CD4-positive, alpha-beta T cell treated with Interleukin-12 subunit alpha and Interleukin-12 subunit beta, for 1 hour (primary cell): ENCODE measurements at places on chromosomes 7 and 10.
A peak's percentile ranks its signal among the peaks of the same experiment; 100 is the strongest.

- no peak for DNase-seq
These were observed 88.4 kb downstream of the POLR1F start for GRCh38 chr7:19620470-19620869.

- DNase-seq, result no peak
These were observed 346.4 kb upstream of the NPSR1 start for GRCh38 chr7:34311591-34311990.

- no peak for DNase-seq
These were observed 11.5 kb downstream of the SDK1 start for GRCh38 chr7:3312583-3312982.

DNA sequence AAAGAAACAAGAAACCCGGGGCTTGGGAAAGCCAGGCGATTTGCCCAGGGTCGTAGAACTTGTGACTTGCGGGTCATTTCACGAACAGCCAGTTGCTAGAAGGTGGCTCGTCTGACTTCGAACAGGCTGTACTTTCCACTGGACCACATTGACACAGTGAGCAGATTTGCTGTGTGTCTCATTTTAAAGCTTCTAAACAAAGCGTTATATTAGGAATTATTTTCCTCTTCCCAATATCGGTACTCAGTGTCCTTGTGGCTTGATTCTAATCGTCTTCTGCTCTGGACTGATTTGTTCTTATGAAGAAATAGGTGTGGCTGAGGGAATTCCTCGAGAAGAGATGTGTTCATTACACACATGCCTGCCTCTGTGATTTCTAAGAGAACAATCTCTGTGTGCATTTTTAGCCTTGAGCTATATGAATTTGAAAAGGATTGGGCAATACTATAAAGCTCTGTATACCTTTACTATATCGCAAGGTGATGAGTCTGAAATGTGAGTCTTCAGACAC lies 150.0 kb upstream of the PRR15 start:
- no peak for DNase-seq

DNA sequence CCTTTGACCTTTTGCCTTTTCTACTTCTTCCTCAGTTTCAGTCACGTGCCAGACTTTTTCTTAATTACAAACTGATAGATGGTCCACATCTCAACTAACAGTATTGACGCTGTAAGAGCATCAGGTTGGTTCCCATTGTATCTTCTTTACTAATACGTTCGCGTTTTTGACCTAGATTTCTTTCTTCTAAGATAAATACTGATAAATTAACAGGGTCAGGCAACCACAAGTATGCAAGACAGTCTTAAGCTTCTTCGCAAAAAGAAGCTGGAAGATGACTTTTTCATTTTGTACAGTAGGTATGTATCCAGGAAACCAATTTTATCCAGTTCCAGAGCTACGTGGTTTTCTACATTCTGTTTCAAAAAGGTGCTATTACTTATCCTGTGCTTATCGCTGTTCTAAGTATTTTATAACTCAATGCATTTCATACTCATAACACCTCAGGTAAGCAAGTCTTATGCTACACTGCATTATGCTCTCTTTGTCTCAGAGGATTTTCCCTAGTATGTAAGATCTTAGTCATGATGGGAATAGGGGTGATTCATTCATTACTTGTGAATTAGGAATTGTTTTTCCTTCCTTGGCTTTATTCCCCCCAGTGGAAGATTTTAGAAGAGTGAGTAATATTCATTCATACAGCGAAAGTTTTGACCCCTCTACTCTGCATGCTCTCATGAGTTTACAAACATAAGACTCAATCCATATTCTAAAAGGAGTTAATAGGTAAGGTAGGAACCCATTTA lies 955 bp downstream of the DUS4L start:
- DNase-seq, result no peak

GRCh38 chr7:127253281-127254162 lies 781 bp upstream of the GRM8 start:
- peak; percentile 55 for DNase-seq

DNA sequence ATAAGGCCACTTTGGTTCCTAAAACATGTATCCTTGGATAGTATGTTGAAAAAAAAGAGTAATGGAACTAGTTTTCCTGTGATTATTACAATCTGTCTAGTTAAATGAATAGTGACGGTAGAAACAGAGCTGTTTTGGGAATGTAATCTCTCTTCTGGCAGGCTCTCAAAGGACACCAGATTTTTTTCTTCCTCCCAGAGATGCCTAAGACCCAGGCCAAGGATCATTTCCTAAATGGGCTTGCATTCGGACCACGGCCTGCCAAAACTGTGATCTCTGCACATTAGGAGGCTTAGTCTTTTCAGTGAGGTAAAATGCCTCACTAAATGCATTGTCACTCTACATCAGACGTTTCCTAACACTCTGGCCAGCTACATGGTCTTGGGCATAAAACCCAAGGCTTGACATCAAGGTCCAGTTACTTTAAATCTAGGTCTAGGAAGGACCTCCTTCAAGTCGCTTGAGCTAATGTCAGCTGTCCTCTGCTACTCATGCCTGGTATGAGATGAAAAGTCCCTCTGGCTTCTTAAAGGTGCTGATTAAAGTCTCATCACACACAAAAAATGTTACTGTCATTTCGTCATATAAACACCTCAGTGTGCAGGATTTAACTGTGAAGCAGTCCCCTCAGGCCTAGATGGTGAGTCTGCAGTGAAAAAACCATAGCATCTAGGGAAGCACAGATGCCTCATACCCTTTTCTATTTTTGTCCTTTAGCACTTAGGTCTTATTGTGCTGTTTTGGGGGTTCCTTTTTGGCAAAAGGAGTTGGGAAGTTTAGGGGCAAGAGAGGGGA lies 47.7 kb downstream of the DLD start:
- no peak for DNase-seq

DNA sequence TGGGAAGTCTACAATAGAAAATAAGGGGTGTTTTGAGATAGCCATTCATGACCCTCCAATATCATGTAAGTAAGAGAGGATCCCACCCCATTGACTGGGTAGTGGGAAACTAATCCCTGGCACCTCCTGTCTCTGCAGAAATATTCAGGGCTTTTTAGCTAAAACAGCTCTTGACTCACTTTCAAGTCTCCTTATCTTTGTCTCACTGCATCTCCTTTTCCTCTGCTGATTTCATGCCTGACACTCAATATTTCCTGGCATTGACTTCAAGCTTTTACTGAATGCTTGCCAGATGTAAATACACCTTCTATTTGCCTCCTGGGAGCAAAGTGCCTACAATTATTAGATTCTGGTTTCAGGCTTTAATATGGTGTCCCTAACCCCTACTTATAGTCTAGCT lies 57.1 kb downstream of the CHRM2 start:
- DNase-seq, result no peak

DNA sequence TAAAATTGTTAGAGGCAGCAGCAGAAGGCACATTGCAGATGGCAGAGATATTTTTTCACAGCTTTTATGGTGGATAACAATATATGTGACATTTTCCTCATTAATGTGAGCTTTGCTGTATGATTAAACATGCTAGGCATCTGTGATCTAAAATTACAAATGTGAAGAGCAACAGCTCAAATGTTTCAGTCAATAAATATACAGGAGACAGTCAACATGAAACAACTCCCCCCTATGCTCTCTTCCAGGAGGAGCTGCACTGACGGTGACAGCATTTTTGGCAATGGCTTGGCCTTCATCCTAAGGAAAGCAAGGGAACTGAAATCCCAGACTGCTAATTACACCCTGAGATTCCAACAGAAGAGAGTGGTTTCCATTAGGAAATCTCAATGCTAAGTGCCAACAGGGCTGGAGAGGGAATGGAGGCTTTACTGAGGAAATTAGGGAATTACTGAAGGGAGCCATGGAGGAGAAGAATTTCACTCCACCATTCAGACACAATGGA lies 51.4 kb upstream of the GRB10 start:
- no peak for DNase-seq

- peak; percentile 40 for DNase-seq
These were observed 120.0 kb upstream of the PLPP4 start for GRCh38 chr10:120336911-120337540.

- no peak for DNase-seq
These were observed 62.6 kb upstream of the EN2 start for GRCh38 chr7:155395176-155395797.

- DNase-seq, result peak; percentile 36
These were observed 102.3 kb upstream of the PPIF start for GRCh38 chr10:79244841-79245504.

GRCh38 chr7:16647435-16647960 lies 1.5 kb downstream of the BZW2 start:
- no peak for DNase-seq

- DNase-seq, result no peak
These were observed 98.2 kb downstream of the AHR start for GRCh38 chr7:17396692-17397091.

- no peak for DNase-seq
These were observed 135.2 kb downstream of the ADAM12 start for GRCh38 chr10:126252884-126253610.

DNA sequence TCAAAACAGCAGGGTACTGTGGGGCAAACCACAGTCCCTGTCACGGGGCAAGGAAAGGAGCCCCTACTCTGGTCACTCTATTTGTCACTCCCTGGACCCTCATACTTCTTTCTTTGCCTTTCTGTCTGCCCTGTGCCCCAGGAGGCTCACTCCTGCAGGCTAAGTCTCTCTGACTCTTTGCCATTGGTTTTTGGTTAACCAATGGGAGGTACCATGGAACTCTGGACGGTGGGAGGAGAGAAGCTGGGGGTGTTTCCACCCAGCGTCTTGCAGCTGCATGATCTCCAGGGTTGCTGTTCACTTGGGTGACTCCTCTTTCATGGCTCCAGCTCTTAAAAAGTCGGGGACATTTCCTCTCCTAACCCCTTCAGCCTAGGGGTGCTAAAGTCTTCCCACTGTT lies 15.4 kb upstream of the EIF5AL1 start:
- no peak for DNase-seq

DNA sequence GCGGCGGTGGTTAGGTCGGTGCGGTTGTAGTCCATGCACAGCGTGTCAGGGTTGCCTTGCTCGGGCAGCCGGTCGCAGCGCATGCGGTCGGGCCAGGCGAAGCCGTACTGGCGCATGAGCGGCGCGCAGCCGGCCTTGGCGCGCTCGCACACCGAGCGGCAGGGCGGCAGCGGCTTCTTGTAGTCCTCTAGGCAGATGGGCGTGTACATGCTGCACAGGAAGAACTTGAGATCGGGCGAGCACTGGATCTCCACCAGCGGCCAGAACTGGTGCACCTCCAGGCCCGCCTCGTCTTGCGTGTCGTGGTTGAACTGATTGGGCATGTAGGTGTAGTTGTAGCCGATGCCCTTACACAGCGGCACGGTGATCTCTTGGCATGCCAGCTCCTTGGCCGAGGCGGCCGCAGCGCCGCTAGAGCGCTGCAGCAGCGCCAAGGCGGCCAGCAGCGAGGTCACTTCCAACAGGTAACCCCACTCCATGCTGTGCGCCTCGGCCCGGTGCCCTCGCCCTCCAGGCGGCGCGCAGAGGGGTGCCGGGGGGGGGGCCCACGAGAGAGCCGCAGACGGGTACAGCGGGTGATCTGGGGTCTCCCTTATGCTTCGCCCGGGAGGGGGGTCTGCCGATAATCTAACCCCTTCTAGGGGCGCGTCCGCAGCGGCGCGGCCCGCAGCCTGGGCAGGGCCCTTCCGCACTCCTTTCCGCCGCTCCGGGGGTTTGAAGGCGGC lies 983 bp downstream of the FZD8 start:
- peak; percentile 34 for DNase-seq

GRCh38 chr10:2978574-2979273 lies 88.6 kb upstream of the PFKP start:
- no peak for DNase-seq

- DNase-seq, result no peak
These were observed 47.2 kb downstream of the MDFIC start for GRCh38 chr7:114969096-114969495.

DNA sequence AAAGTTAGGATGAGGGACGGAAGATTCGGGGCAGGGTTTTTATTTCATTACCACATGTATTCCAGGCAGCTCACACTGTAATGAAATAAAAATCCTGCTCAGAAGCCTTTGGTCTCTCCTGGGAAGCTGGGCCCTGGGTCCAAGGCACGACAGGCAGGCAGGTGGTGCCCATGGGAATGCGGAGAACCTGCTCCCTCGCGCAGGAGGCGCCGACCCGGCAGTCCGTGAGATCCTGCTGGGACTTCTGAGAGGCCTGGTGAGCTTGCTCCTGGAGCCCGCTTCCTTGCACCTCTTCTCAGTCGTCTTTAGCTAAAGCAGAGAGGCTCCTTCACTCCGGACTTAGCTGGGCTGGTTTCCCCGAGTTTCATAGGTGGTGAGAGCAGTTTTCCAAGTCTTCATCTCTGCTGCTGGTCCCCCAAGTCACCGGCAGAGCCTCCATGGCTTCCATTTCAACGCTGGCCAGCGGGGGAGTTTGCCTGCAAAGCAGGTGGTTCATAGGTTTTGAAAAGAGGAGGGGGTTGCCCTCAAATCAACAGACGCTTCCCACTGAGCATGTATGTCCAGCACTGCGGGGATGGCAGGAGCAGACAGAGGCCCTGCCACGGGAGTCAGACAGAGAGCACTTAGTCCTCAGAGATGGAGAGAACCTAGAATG lies 24.5 kb downstream of the IL15RA start:
- DNase-seq, result no peak

DNA sequence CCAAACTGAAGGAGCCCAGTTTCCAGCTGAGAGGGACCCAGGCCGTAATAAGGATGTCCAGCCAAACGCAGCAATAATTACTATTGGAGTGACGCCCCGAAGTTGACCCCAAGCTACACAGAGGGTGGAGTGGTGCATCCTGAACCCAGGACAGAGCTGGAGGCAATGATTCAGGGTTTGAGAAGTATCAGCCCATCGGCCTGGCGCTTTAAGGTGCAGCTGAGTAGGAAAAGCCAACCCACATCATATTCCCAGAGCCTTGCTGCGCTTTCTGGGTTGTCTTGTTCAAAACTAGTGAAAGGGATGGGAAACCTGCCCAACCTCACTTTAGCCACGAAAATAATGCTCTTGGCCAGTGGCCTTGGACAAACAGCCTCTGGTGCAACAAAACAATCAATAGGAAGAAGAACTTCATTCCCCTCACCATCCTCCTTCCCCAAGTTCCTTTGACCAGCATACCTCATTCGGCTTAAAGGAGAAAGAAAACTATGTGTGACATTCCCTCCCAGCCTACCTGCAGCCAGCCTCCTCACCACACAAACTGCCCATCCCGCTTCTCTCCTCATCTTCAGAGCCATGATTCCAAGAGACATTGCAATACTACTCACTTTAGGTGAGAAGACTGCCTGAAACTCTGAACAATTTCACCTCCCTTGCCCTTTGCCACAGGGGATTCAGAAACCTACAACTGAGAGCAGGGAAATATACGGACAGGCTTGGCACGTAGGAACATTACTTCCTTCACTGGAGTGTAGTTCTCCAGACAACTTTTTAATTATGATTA lies 217.2 kb upstream of the MKLN1 start:
- DNase-seq, result no peak

DNA sequence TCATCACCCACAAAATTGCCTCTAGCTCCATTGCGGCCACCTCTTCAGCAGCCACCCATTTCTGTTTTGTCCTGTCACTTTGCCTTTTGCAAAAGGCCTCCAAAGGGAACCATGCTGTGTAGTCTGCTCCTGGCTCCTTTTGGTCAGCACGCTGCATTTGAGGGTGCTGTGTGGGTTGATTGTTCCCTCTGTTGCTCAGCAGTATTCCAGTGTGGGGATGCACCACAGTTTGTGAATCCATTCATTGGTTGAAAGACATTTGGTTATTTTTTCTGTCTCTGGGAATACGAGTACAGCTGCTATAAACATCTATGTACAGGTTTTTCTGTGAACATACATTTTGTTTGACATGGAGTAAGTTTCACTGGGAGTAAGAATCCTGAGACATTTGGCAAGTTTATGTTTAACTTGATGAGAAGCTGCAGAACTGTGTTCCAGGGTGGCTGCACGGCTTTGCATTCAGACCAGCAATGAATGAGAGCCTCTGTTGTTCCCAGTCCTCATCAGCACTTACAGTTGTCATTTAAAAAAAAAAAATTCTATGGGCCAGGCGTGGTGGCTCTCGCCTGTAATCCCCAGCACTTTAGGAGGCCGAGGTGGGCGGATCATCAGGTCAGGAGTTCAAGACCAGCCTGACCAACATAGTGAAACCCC lies 82.3 kb downstream of the UBE3C start:
- DNase-seq, result no peak
